ENCODE measurements at places on chromosomes 7 and 10.

DNA sequence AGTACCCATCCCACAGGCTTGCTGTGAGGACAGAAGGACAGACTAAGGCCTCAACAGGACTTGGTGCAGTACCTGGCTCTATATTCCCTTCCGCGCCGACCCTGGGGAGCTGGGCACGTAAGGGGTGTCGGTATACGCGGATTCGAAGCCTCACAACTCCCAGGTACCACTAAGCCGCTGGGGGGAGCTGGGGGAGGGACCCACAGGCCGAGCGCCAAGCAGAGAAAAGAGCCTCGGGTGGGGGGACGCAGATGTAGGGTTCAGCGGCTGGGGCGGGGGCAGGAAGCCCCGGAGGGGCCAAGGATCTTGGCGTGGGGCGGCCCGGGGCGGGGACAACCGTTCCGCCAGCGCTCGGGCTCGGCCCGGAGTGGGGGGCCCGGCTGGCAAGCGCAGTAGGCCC, 126.4 kb upstream of the ZNF746 start:
- no peak for DNase-seq

GRCh38 chr7:70383066-70383782, 748.7 kb upstream of the GALNT17 start:
- no peak for DNase-seq

DNA sequence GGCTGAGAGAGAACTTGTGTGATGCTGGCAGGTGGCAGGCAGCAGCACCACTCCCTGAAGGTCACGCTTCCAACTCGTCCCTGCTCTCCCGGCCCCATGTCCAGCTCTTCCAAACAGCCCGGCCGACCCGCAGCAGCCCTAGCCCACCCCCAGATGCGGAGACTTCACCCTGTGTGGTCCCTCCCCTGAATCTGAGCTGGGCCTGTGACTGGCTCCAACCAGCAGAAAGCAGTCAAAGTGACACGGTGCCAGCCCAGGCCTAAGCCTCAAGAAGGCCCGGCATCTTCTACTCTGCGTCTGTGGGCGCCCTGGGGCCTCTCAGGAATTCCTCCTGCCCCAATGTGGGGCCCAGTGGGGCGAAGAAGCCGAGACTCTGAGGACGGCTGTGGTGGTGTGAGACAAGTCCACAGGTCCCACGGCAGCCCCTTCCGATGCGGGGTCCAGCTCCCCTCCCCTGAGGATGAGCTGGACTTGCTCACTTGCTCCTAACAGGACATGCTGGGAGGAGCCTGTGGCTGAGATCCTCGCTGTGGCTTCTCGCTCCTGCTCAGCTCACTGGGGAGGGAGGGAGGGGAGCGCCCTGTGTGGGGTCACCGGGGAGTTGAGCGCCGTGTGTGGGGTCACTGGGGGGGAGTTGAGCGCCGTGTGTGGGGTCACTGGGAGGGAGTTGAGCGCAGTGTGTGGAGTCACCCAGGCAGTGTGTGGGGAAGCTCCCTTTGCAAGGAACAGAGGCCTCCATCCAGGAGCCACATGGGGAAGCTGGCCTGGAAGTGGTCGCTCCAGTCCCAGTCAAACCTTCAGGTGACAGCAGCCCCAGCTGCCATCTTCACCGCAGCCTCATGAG, 9.5 kb downstream of the STK32C start:
- no peak for DNase-seq

- no peak for DNase-seq
Measured at GRCh38 chr10:62001898-62002297, 100.4 kb downstream of the ARID5B start.

DNA sequence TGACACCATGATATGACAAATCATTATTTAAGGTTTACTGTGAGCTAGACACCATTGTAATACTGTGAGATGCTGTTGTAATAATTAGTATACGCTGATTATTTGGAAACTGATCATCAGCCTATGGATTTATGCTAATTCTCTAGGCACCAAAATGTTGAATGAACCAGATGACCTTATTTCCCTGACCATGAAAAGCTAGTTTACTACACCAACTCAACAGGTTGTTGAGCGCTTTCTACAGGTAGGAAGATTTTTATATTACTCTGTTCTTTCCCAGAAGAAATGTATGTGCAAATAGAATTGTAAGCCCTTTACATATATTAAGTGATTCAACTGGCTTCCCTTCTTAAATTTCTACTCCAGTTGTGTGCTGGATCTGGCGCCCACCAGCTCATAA, 6.2 kb downstream of the NRP1 start:
- no peak for DNase-seq

DNA sequence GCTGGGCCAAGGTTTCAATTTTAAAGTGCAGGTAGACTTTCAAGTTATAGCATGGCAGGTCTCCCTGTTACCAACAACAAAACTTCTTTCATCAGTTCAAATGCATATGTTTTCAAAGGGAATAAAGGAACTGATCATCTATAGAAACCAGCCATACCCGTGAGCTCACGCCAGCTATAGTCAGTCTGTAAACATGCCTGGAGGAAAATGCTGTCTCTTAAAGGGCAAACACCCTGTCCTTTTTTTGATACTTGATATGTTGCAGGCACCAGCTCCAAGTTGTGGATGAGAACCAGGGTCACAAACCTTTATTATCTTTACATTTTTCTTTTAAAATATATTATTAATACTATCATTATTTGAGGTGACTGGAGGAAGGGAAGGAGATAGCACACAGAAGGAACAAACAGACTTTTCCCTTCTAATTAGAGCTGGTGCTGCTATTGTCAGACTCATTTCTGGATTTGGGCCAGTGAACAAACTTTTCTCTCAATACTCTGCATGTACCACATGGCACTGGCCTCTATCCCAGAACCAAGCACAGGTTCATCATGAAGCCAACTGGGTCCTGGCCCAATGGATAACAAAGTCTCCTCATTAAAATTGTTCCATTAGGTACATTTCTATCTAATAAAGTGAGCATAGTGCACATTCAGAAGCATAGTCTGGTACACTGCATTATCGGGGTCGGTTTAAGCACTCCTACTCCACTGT, 1102.4 kb downstream of the SORCS3 start:
- no peak for DNase-seq

DNA sequence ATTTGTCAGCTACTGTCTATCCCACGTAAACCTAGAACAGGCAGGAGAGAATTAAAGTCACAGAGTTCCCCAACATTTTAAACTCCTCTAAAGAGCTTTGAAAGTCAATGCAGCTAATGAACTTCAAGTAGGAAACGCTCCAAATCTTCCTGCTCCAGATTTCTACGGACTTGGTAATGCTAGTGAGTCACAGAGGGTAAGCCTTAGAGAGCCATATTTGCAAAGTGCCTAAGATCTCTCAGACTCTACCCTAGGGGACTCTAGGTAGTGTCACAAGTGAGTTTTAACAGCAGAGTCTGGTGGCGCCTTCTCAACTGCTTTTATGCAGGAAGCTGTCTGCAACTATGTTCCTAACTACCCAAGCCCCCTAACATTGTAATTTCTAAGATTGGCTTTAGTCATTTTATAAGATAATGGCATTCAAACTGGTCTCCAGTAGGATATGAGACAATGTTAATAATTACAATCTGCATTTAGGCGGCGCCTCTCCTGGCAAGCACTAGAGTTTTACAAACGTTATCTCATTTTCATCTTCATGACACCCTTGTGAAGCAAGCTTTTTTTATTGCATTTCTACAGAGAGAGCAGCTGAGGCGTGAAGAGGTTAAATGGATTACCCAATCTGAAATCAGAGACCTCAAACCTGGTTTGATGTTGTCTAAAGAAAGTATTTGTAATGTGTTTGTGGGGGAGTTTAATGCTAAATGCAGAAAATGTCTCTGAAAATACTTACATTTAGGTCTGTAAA, 22.0 kb upstream of the FZD1 start:
- no peak for DNase-seq

- DNase-seq = no peak
Measured at GRCh38 chr7:132187869-132188789, 388.1 kb downstream of the PLXNA4 start.

- no peak for DNase-seq
Measured at GRCh38 chr7:41117431-41117830, 585.5 kb downstream of the INHBA start.

DNA sequence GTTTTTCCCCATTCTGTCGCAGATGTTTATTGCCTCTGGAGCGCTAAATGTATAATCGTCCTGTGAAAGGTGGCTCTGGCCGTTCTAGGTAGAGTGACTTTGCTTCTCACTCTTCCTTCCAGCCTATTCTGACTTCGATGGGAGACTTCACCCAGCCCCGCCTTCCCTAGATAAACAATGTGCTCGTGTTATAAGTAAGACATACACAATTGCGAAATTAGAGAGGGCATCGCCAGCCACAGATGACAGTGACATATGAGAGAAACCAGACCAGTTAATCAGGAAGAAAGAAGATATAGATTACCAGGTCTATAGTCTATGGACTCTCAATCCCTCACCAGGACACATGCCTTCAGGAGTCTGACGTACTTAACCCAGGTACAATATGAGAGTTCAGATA, 1050.5 kb upstream of the AUTS2 start:
- no peak for DNase-seq

Measured in AG04450 (cell line).